Right cardiac atrium (tissue), 5 donors: ENCODE measurements at places on chromosomes 1 and 21.

- no peak for DNase-seq
These were observed 10.2 kb downstream of the C1orf216 start for GRCh38 chr1:35708441-35708921.

DNA sequence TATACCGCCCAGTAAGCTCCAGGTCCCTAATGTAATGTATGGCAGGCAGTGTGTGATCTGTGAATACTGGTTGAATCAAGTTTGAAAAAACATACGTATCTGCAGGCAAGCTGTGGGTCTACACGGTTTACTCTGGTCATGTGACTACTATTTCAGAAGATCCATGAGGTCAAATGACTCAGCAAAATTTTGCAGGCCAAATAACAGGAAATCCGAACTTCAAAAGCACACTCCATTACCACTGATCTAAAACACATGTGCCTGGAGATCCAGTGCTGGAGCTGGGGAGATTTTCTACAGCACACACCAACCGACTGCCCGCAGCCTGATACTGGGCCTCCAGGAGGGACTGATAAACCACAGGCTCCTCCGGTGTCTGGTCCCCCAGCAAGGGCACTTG, 64.5 kb upstream of the SLC44A3 start:
- no peak for DNase-seq

- no peak for DNase-seq
These were observed 17.2 kb upstream of the AKIRIN1 start for GRCh38 chr1:38973659-38974437.

DNA sequence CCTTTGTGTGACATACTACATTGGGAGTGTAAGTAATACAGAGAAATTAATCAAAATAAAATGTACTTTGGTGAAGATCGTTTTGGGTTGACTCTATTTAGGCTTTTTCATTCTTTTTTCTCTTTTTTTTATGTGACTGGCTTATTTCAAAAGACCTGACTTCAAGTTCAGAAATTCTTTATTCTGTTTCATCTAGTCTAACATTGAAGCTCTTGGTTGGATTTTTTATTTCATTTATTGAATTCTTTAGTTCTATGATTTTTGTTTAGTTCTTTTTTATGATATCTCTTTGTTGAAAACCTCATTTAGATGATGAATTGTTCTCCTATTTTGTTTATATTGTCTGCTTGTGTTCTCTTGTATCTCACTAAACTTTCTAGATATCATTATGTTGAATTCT, 35.6 kb downstream of the SLC35A3 start:
- no peak for DNase-seq

DNA sequence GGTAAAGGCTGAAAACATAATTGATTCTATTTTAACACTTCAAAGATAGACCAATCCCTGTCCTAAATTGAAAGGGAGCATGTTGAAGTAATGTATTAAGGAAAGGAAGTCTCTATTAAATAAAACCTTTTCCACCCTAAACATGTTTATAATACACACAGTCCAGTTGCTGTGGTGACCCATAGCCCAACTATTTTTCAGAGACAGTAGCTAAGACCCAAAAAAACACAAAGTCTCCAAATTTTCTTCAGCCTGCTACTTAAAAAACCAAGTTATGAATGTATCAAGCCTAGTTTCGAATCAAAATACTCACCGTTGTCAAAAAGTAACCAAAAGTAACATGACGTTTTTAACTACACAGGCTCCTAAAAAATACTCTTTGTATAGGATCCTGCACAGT, 1.6 kb downstream of the ELK4 start:
- DNase-seq = no peak

- DNase-seq = no peak
These were observed 43.3 kb upstream of the PUM1 start for GRCh38 chr1:31108861-31109260.

- DNase-seq = peak; percentile 61
These were observed 76.5 kb downstream of the TENT5C start for GRCh38 chr1:117682372-117682771.

DNA sequence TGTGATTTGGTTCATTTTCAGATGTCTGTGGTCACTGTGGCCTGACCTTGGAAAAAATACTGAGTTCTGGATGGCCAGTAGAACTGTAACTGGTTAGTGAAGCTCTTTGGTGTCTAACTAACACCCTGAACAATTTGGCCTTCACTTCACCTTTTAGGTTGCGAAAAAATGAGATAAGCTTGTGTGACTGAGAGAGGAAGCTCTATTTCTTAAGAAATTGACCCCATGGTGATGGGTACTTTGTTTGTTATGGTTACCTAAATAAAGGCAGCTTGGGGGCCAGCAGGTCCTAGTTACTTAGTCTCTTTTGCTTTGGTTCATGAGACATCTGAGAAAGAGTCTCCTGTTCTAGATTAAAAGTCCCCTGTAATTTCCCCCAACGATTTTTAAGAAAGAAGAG, 181.6 kb downstream of the ZNF326 start:
- DNase-seq = no peak
